ENCODE measurements at places on chromosomes 7 and 10.

DNA sequence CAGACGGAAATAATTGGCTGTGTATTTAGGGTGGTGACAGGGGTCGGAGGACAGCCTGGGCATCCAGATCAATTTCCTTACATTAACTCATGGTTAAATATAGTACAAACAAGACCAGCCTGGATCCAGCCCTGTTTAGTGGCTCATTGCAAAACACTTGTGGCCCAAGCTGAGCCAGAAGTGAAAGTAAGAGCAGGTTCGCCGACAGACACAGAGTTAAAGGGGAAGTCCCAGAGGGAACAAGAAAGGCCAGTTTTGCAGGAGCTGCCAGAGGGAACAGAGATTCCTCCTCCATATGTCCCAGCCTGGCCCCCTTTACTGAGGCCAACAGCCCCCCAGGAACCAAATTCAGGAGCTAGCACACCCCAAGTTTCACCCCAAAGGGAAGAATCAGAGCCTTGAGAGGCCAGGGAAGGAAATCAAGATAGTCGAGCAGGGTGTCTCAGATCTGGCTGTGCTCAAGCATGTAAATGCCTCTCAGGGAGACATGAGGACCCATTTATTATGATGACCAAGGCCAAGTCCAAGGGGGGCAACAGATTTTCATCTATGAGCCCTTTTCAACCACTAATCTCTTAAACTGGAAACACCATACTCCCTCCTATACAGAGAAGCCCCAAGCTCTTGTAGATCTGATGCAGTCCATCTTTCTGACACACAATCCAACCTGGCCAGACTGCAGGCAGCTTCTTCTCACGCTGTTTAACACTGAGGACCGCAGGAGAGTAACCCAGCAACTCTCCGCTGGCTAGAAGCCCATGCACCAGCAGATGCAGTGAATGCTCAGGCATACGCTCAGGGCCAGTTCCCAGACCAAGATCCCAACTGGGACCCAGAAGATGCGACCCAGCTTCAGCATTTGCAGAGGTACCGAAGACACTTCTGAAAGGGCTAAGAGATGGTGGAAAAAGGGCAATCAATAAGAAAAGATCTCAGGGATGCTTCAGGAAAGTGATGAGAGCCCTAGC, 15.9 kb upstream of the ADCK2 start:
- DNase-seq: no peak

DNA sequence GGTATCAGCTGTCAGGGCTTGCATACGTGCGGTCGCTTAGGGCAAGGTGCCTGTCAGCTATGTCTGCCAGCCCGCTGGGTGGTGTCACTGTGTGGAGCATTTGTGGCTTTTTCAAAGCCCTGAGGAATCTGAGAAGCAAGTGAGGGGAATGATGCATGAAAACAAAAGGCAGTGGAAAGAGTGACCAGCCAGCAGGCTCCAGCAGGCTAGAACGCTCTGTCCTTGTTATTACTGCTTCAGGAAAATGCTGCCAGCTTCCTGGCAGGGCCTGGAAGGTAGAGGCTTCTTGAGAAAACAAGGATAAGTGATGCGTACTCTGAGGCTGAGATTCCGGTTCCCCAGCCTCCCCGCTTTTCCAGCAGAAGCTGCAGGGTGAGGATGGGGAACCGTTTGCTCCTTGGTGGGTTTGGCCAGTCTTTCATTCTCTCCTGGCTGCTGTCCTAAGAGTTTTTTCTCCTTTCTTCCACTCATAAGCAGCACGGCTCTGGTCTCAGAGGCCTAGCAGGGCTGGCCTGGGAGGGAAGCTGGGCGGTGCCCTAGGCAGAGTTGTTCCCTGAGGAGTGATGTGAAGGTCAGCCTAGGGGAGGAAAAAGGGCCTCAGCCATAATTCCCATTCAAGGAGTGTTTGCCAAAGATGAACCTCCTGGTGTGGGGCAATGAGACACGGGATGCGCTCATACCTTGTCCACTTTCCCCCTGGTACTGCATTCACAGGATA, 42.8 kb upstream of the MKLN1 start:
- DNase-seq: no peak

GRCh38 chr10:118020365-118020764, 26.4 kb downstream of the RAB11FIP2 start:
- no peak for DNase-seq

DNA sequence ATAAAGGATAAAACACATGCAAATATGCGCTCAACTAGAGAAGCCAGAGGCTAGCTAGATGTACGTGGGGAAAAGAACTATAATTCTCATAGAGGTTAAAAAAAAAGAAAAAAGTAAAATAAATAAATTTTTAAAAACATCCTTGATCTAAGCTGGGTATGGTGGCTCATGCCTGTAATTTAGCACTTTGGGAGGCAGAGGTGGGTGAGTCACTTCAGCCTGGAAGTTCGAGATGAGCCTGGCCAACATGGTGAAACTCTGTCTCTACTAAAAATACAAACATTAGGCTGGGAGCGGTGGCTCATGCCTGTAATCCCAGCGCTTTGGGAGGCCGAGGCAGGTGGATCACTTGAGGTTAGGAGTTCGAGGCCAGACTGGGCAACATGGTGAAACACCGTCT, 18.6 kb upstream of the HSPA12A start:
- no peak for DNase-seq

- no peak for DNase-seq
Observed at GRCh38 chr10:125283191-125283835, 123.0 kb upstream of the CTBP2 start.

GRCh38 chr10:3142146-3142875, 30.3 kb downstream of the PITRM1 start:
- no peak for DNase-seq

DNA sequence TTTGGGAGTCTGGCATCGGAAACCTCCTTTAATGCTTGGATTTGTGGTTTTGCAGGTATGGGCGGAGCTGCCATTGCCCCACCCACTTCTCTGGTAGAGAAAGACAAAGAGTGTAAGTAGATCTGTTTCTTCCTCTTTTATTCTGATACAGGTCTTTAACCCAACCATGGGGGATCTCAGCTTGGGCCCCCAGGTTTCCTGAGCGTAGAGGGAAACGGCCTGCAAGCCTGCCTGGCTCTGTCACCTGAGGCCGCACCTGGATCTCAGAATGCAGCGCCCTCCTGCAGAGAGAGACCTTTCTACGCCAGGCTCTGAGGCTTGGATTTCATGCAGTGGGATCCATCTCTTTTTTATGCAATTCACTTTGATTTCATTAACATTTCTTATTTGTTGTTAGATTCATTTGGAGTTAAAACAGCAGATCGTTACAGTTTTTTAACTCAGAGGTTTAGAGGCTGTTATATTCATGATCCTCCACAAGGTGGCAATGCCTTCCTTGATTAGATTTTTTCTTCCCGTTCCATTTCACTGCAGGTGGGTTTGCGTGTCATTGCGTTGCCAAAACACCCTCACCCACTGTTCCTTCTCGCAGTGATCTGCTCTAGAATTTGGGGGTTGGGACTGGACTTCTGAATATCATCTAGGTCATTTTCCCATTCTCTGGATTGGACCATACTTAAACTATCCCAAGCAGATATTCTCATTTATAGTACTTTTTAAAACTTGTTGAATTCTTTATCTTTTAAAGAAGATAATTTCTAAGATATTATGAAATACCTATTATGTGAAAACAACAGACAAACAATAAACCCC, 20.0 kb downstream of the RBM17 start:
- no peak for DNase-seq

DNA sequence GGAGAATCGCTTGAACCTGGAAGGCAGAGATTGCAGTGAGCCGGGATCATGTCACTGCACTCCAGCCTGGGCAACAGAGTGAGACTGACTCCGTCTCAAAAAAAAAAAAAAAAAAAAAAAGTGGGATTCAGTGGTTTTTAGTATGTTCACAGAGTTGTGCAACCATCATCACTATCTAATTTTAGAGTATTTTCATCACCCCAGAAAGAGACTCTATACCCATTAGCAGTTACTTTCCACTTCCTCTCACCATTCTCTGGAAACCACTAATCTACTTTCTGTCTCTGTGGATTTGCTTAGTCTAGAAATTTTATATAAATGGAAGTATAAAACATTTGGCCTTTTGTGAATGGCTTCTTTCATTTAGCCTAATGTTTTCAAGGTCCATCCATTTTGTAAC, 113.4 kb downstream of the ST7 start:
- DNase-seq: no peak

DNA sequence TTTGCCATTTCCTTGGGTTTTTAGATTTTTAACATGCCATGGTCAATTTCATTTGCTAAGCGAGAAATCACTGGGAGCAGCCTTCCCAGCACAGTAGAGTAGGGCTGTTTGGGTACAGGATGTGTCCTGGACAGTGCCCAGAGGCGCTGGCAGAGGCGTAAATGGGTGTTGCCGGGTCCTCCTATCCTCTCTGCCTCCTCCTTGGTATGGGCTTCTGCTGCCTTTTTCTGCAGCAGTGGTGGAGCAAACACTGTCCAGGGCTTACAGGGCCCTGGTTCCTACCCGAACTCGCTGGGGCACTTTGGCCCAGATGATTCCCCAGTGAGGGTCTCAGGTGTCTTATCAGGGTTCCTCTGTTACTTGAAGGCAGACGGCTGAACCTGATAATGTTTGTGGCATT, 298.3 kb downstream of the RPS24 start:
- DNase-seq: no peak

- DNase-seq: no peak
Observed at GRCh38 chr7:71595176-71595575, 463.2 kb downstream of the GALNT17 start.

- no peak for DNase-seq
Observed at GRCh38 chr7:46452561-46453135, 531.6 kb upstream of the IGFBP3 start.

DNA sequence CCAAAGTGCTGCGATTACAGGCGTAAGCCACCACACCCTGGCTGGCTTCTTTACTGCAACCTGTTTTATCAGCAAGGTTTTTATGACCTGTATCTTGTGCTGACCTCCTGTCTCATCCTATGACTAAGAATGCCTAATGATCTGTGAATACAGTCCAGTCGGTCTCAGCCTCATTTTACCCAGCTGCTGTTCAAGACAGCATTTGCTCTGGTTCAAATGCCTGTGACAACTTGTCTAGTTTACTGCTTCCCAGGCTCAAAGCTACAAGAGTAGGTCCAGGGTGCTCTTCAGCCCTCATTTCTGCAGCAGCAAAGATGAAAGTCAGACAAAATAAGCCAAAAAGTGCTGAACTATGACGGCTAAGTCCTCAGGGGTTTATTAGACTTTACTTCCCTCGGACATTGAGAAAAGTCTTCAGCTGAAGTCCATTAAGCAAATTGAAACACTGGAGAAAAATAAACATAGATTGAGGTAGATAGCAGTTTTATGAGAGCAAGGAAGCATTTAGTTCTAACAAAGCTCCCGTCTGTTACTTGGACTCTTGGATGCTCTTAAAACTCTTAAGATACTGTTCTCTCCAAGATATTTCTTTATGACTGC, 12.5 kb upstream of the LYZL1 start:
- no peak for DNase-seq

GRCh38 chr7:140358412-140359051, 39.8 kb downstream of the SLC37A3 start:
- DNase-seq: no peak

DNA sequence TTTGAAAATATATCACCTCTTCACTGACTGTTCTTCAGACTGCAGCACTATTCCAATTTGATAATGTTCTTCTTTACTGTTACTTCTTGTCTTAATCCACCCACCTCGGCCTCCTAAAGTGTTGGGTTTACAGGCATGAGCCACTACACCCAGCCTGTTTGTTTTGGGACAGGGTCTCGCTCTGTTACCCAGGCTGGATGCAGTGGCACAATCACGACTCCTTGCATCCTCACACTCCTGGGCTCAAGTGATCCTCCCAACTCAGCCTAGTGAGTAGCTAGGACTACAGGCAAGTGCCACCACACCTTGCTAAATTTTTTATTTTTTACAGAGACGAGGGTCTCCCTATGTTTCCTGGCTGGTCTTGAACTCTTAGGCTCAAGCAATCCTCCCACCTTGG, 77.9 kb downstream of the NDUFB2 start:
- DNase-seq: no peak

DNA sequence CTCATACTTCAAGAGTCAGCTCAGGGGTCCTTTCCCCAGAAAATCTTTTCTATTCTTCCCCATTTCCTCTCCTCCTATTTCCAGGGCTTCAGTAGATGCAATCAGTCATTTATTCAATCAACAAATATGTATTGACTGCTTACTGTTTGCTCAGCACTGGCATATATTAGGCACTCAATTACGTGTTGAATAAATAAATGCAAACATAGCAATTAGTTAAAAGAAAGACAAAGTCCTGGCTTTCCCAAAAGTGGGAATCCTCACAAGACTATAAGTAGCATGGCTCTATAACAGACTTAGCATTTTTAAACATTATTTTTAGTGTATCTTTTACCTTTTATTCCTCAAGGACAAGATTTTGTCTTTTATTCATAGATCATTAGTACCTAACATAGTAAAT, 111.6 kb downstream of the CHCHD3 start:
- no peak for DNase-seq

DNA sequence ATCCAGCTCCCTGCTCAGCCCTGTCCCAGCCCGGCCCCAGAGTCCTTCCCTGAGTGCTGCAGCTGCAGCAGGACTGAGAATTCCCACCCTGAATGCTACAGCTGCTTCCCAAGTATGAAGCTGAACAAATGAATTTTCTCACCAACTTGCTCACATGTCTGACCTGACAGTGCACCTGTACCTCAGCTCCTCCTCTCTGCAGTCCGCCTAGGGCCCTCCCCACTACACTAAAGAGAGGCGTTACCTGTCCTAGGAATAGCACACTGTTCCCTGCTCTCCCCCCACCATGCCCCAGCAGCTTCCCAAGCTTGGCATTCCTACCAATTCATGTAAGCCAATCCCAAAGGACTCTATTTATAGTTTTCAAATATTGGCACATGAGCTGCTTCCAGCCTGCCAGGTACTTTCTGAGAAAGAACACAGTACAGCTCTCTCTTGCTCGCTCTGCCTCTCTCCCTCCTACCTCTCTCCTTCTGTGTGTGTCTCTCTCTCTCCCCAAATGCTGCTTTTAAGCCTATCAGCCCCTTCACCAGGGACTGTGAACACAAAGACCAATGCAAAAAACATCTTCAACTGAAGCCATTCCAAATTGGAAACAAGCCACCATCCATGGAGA, 400.1 kb downstream of the TNS3 start:
- DNase-seq: no peak

GRCh38 chr7:103343758-103344452, 662 bp downstream of the DNAJC2 start:
- DNase-seq: peak; percentile 3

DNA sequence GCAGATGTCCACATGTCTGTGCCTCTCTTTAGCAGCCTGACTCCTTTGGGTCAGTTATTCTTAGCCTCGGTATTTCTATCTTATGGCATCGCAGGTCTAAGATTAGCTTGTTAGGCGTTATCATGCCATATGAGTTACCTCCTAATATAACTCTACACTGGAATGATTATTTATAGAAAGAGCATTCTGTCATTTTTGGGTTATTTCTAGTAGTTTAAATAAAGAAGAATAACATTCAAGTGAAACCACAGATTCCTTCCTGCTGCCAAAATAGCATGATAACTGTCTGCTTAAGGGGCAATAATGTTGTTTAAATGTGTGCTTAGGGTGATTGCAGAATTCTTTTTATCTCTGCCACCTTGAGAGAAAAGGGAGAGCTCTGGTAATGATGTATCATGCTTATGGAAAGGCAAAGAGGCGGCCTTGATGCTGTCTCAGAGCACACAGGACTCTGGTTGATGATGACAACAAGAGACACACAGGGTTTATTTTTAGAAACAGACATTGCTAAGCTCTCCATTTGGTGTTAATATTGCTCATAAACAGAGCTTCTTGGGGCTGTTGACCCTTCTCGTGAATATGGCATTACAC, 10.4 kb downstream of the HDAC9 start:
- no peak for DNase-seq

- DNase-seq: no peak
Observed at GRCh38 chr7:91942312-91942711, 1.6 kb downstream of the AKAP9 start.

GRCh38 chr7:103905997-103906396, 83.5 kb downstream of the RELN start:
- DNase-seq: no peak
